ENCODE measurements at places on chromosomes 2 and 18.

DNA sequence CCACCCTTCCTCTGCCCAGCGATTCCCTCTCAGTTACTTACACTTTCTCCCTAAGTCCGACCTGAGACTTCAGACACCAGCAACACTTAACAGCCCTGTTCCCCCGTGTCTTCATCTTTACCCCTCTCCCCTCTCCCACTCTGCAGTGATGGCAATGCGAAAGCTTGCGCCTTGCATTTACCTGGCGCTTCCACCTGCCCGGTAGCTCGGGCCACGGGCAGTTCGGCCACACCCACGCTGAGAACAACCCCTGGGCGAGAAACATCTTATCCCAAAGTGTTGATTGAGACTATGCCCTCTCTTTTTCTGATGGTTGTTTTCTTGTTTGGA lies 558 bp downstream of the DNAJC10 start:
- no peak for DNase-seq

DNA sequence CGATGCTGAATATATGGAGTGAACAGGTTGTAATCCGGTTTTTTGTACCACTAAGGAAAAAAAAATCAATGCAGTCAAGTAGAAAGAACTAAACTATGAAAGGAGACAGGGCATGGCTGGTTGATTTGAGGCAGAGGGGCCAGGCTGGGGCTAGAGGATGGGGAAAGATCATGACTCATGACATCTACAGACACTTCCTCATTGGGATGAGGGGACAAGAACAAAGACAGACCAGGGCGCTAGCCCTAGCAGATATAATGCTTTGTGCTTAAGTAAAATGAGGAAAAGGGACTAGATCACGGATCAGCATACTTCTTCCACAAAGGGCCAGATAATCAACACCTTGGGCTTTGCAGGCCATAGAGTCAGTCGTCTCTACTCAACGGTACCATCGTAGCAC lies 55.8 kb downstream of the ST6GAL2 start:
- no peak for DNase-seq

GRCh38 chr2:237097911-237098702 lies 12.4 kb downstream of the COPS8 start:
- DNase-seq, result no peak

GRCh38 chr18:27922780-27923179 lies 254.2 kb downstream of the CDH2 start:
- no peak for DNase-seq

DNA sequence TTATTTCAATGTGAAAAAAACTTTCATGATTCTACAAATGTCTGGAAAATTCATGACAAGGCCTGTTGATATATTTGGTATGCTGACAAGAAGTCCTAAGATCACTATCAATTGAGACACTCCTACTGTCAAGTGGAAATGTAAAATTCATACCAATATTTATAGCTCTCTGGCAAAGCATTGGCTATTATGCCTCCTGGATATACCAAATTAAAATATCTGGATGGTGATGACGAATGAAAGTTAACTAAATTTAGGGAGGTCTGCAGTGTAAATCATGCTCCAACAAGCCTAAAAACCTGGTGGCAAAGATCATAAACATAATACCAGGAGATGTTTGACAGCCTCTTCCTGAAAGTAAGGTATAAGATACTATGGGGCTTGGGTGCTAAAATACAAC lies 41.1 kb upstream of the TCF4 start:
- no peak for DNase-seq

GRCh38 chr2:26513261-26513660 lies 35.3 kb upstream of the OTOF start:
- DNase-seq, result no peak

DNA sequence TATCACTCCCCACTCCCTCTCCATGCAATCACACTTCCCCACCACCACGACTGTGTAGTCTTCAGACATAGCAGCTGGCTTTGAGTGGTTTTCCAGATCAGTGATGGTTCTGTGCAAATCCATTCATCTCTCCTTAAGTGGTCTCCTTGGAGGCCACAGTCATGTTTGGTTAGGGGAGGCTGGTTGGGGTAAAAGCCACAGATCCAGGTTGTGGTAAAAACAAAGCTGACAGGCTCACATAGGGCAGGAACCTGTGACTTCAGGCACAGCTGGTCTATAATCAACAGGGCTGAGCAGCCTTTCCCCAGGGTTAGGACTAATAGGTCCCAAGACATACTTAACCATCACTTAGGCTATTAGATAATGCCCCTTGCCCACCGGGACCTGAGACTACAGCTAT lies 46.2 kb upstream of the FZD7 start:
- DNase-seq, result no peak

DNA sequence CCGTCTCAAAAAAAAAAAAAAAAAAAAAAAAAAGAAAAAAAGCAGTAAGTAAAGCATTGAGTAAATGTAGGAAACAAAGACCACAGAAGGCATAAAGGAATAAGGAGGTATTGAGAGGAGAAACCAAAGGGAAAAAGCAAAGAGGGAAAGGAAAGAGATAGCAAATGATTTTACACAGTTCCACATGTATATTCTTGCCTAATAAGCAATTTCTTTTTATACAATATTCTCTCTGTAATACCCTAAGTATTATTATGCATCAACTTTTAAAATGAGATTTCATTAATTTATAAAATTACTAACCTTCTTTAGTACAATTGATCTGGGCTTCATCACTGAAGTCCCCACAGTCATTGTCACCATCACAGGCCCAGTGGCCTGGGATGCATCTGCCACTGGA lies 1180.9 kb downstream of the LRP1B start:
- no peak for DNase-seq

DNA sequence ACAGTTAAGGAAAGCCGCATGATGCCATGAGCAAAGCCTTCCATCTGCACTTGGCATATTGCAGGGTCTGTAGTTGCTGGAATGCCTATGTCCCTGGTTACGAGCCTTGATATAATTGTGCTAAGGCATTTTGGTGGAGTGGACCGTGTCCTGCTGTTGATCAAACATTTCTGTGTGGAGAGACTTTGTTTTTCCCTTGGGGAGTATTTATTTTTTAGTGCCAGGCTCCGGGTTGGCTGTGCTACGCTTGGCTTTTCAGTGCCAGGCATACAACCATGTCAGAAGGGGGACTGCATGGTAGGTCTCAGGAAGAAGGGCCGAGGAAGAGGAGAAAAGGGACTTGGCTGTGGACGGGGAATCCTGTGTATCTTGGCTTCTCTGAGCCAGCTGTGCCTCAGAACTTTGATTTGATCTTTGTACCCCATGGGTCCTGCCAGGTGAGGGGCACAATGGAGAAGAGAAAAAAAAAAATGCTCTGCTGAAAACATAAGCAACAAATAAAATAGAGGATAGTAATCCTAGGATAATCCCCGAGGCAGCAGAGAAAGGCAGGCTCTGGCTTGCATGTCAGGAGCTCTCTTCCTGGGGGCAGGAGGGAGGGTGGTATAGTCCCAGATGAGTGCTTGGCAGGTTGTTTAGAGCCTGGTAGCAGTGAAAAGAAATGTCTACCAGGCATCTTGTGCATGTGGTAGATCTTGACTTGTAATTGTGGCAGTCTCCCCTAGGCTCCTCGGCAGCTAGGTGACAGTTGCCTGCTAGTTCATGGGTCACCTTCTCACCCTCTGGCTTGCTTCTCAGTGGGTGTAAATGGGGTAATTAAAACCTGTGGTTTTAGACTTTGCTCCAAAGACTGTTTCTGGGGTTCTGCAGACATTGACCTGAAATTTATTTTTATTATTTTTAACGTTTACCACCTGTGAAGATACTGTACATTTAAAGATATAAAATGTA lies 233.0 kb downstream of the NEDD4L start:
- no peak for DNase-seq

- DNase-seq, result no peak
Observed at GRCh38 chr2:166410828-166411472, 35.2 kb upstream of the SCN9A start.
